T47D (cell line): ENCODE measurements at places on chromosomes 11 and 22.
A peak's percentile ranks its signal among the peaks of the same experiment; 100 is the strongest.

DNA sequence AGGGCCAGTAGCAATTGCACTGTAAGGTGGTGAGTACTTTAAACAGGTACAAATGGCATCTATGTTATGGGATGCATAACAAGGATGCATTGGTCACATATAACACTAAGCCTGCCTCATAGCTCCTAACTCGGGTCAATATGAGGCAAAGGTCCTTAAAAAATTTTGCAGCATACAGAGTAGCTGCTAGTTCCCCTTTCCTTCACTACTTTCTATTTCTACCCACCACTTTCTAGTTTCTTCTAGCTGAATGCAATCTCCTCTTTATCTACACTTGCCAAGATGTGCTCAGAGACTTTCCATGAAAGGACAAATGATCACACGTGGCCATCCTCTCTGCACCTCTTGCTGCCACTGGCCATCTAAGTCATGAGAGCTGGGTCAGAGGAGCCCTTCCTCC, 9.8 kb downstream of the OR51F2 start:
- DNase-seq: no peak

DNA sequence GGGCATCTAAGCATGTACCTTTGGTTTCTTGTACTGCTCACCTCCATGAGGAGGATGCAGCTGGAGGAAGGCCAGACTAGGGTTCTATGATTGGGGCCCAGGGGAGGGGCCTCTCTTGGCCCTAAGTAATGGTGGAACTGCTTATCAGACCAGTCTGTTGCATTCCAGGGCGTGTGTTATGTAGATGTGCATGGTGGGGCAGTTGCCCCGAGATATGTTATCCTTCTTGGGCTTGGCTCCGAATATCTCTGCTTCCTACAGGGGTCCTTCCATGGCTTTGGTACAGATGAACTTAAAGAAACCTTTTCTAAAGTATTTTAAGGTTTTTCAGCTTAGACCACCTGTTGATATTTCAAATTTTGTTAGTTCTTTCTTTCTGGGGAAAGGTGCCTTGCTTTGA, 126.0 kb downstream of the SWAP70 start:
- DNase-seq: no peak

- peak; percentile 43 for DNase-seq
Observed at GRCh38 chr22:27309697-27310096, 491.9 kb downstream of the MN1 start.

DNA sequence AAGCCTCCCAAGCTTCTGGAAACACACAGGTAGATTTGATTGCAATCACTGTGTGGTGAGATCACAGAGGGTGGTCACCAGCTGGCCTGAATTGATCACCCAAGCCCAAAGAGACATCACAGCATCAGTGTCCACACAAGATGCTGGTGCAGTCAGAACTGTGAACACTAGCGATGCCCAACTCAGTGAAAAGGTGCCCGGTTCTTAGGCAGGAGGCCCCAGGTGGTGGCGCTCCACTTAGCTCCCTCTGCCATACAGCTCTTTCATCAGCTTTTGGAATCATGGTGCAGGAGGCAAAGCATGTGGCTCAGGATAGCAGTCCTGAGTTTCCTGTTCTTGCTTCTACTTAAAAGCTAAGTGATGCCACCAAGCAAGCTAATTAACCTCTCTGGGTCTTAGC, 11.1 kb downstream of the DGCR2 start:
- no peak for DNase-seq

DNA sequence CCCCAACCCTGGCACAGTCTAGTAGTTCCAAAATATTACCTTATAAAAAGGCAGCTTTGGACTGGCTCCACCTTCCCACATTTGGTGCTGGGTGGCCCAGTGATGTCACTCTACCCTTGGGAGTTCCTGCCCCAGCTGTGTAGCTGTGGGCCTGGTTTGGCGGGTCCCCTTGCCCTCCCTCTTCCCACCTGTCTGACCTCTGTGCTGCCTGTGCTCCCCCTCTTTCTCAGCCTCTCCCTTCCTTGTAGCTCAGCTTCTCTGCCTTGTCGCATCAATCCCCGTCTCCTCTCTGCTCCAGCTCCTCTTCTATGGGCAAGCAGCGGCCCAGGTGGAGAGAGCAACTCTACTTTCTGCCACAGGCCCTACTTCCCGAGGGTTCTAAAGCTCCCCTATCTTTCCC, 54.6 kb downstream of the CHRDL2 start:
- no peak for DNase-seq

DNA sequence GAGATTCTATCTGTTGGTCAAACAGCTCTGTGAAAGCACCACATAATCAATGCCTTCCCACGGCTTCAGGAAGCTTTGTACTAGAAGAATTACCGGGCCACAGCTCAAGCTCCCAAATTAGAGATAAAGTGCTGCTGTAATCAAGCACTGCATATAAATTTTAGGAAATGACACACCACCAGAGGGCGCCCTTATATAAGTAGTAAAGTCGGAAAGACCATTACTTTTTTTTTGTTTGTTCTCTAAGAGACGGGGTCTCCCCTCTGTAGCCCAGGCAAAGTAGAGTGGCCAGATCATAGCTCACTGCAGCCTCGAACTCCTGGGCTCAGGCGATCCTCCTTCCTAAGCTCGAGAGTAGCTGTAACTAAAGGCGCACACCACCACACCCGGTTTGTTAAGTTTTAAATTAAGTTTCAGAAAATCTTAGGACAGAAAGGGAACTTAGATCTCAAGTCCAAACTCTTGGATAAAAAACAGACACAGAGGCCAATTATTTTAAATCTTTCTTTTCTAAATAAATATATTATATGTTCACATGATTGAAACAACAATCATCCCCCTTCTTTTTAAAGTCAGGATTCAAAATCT, 32.6 kb downstream of the PRCP start:
- DNase-seq: peak; percentile 82

GRCh38 chr11:27934830-27935145, 173.2 kb downstream of the KIF18A start:
- DNase-seq: no peak

DNA sequence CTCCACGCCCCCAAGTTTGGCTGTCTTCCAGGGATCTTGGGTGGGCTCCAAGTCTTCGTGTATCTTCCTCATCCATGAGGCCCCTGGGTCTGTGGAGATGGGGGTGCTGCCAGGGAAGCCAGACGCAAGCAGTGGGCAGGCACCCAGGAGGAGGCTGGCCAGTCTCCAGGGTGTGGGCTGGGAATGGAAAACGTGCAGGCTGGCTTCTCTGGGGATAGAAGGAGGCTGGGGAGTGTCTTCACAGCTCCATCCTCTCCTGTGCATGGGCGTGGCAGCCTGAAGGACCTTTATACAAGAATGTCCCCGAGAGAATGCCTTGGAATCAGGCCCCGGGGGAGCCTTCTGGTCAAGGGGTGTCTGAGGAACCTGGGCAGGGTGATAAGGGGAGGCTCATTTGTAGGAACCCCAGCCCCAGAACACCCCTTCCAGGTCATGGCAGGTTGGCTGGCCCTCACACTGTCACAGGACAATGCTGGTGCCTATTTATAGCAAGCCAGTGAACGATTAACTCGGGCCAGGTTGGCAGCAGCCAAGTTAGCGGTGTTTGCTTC, 14.0 kb downstream of the SGSM1 start:
- no peak for DNase-seq

DNA sequence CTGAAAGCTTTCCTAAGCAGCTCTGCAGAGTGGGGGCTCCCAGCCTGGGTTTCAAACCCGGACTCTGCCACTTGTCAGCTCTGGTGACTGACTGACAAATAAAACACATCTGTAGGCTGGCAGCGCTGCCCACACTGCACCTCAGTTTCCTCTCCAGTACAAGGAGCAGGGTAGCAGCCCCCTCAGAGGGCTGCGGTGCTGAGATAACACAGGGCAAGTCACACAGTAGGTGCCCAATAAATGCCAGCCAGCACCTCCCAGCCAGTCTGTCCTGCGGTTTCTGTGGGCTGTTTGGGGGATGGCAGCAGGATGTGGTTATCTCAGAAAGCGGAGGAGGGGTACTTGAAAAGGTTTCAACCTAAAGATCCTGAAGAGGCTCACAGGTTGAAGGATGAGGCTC, 1.5 kb downstream of the SYT12 start:
- no peak for DNase-seq

- DNase-seq: no peak
Observed at GRCh38 chr11:118217575-118217974, 7.2 kb downstream of the JAML start.

DNA sequence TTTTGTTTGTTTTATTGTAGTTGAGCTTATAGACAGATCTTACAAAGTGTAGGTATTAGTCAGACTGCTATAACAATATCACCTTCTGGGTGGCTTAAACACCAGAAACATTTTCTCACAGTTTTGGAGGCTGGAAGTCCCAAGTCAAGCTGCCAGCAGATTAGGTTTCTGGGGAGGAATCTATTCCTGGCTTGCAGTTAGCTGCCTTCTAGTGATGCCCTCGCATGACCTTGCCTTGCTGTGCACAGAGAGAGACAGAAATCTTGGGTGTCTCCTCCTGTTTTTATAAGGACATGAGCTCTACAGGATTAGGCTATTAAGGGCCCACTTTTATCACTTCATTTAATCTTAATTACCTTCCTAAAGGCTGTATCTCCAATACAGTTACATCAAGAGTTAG, 1635.2 kb downstream of the FAM181B start:
- no peak for DNase-seq
